ENCODE measurements at places on chromosomes 1 and 21.
A peak's percentile ranks its signal among the peaks of the same experiment; 100 is the strongest.

GRCh38 chr1:7298749-7299151, 472.3 kb upstream of the VAMP3 start:
- DNase-seq = no peak

DNA sequence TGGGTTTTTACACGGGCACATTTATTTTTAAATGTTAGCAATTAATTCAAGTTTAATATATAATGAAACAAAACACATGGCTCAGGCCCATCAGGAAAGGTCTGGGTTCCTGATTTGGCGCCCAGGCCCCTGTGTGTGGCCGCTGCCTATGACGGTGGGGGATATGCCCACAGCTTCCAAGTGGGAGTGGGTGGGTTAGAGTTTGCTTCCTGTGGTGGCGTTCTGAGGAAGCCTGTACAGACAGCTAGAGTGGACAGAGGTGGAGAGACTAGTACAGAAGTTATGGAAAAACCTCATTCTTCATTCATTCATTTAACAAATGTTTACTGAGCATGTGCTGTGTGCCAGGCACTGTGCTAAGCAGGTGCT, 22.4 kb upstream of the EPS8L3 start:
- no peak for DNase-seq

GRCh38 chr1:172269084-172269483, 151.4 kb upstream of the C1orf105 start:
- DNase-seq = no peak

- DNase-seq = no peak
These were observed 85.0 kb upstream of the KCTD3 start for GRCh38 chr1:215482079-215482478.

DNA sequence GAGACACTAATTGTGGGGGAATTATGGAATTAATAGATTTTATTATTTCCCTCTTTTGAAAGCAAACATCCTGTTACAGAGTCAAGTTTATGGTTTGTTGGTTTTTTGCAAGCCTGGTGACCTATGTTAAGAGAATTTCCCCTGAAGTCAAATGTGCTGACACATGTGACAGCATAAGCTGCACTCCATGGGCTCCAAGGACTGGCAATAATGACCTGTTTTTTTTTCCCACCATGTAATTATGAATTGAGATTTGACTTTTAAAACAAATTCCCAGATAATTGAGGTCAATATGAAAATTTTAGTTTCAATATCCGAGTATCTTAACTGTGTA, 242.5 kb upstream of the SGIP1 start:
- DNase-seq = no peak

DNA sequence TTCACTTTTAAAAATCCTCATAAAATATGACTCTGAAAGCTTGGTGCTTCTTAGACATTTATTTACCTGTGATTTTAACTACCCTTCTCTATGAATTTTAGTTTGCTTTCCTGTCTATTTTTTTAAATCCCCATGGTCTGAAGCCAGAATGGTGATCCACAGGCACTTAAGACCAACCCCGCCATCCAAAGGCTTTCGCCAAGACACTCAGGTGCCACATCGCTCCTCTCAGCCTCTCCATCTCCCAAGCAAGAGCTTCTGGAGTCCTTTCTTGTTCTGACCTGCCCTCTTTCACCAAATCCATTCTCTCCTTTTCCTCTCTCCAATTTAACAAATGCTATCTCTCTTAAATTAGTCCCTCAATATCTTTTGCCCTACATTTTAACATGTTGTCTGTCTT, 464.6 kb downstream of the PCP4 start:
- no peak for DNase-seq

DNA sequence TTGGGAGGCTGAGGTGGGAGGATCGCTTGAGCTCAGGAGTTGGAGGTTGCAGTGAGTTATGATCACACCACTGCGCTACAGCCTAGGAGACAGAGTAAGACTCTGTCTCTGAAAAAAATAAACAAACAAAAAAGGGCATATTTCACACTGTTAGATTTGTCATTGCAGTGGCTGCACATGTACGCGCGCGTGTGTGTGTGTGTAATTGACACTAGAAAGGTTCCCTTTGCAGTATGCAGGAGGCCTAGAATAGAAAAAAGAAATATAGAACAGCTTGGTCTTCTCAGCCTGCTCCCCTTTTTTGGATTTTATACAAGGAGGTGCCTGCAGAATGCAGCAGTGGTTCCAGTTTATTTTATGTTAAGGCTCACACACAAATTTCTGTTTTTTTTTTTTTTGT, 8.6 kb downstream of the MACO1 start:
- no peak for DNase-seq

- DNase-seq = no peak
These were observed 137.8 kb downstream of the GREM2 start for GRCh38 chr1:240474133-240474614.

DNA sequence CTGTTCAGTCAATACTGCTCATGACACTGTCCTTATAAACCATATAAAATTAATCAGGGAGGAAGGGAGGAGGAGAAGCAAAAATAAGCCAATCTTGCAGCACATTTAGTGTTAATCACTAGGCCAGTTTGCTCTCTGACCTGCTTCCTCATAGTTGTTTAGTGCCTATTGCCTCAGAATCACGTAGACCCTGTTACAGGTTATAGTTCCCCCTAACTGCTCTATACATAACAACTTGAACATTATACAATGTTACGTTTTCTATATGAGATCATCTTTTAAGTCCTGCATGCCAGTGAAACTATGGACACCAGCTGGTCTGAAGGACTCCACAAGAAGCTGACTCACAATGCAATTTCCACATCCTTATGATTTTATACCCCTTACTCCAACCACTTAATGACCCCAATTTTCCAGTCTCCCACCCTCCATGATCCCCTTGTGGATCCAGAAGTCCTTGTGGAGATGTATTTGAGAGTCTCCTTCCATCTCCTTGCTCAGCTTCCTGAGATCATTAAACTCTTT, 34.9 kb upstream of the TACSTD2 start:
- no peak for DNase-seq

DNA sequence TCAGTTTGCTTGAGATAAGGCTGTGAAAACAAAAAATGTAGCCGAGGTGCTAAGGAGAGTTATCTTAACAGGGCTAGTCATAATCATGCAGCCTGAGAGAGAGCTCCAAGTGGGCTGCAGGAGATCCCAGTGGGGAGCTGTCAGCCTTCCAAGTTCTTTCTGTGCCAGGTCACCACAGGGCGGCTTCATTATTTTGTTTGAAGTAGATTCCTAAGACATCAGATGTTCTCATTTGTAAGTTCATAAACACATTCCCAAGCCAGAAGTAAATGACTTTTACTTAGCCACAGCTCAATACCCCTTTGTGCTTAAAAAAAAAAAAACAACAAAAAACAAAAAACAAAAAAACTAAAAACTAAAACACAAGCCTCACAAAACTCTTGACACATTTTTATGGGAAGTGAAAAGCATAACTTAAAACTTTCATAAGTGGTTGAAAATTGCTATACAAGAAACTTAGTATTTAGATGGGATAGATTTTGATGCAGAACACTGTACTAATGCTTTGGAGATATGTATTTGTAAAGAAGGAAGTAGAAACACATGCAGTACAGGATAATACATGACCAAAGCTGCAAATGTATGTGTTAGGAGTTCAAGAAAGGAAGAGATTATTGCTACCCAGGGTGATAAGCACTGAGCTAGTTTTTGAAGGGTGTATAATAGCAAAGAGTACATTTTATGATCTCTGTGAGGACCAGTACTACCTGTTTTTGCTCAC, 8.6 kb downstream of the CDC14A start:
- no peak for DNase-seq

- DNase-seq = no peak
These were observed 47.8 kb downstream of the C1orf198 start for GRCh38 chr1:230820568-230820967.

DNA sequence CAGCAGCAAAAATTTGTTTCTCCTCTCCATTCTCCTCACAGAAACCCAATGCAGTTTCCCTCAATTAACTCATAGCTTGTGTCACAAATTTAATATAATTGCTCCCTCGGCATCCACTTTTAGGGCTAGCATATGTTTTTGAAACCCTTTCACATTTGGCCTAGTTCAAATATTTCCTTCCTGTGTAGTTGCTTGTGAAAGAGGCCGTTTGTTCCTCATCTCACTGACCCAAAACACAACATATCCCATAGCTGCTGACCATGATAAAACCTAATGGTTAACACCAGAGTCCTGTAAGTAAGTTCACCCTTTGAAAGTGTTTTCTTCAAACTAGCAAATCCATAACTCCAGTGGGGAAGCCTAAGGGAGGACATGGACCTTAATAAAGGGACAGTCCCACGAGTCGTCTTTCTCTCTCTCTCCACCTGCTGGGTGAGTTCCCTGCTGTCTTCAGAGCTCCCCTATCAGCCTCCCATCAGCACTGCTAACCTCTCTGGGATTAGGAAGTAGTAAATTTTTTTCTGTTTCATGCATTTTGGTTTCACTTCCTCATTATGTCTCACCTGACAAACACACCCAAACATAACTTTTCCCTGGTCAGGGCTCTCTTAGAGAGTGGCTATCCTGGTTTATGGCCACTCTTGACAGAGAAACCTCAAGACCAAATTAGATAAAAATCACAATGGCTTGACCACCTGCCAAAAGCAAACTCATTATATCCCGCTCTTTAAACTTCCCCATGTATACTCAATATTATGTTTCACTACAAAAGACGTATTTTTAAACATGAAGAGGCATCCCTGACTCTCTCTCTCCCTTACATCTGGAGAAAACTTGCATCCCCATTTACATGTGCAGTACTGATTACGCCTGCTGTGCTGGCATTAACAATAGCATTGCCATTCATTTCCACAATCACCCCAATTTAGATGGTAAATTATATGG, 177.7 kb upstream of the HP1BP3 start:
- DNase-seq = no peak

GRCh38 chr1:30705698-30706097, 17.7 kb downstream of the MATN1 start:
- no peak for DNase-seq

- no peak for DNase-seq
These were observed 745 bp upstream of the ANP32E start for GRCh38 chr1:150236614-150237100.

DNA sequence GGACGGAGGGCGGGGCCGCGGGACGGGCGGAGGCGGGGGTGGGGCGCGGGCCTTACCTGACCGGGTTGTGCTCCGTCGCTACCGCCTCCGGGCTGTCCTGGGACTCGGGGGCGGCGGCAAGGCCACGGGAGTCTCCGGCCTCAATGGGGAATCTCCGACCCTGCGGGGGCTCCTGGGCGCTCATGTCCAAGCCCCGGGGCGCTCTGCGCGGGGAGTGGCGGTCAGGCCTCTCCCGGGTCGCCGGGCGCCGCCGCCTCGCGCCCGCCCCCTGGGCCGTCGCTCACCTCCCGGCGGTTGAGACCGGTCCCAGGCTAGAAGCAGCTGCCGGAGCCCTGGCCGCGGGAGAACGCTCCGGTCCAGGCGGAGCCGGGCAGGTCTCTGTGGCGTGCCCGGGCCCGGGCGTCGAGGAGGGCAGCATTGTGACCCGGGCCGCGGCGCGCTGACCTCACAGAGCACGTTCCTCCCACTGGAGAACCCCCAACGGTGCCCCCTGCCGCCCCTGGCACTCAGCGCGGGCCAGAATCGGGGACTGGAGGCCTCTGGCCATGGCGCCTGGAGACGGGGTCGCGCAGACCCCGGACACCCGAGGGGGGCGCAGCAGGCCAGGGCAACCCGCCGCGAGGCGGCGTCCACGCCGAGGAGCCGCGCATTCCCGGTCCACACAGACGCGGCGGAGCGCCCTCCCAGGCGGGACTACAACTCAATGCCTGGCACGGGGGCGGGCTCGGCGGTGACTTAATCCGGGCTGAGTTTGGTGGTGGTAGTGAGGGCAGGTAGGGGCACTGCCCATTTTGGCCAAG, 411 bp downstream of the FAM229A start:
- peak; percentile 32 for DNase-seq

DNA sequence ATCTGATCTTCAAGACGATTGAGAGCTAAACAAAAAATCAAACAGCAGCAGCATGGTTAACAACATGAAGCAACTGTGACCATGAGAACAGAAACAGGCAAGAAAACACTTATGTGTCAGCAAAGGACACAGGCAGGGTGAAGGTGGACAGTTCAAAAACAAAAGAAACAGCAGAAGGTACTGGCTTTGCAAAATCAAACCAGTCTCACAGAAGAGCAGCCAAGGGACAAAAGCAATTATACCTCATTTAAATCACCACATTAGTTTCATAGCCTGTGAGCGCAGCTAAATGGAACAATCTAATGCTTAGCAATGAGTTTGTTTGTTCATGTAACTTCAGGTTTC, 59.1 kb downstream of the CAPN2 start:
- no peak for DNase-seq

DNA sequence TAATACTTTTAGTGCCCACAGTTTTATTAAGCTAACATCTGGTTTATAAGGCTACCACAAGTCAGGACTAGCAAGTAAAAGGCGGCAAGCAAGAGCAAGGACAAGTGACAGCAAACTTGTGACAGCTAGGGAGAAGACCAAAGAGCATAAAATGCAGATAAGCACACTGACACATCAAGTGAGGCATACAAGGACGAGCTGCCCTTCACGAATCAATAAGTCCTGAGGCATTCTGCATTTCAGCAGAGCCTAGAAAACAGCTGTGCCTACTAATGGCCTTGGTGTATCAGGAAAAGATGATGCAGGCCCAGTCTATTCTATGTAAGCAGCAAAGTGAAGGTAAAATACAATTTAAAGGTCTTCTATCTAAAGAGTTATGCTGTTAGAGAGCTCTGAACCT, 74.8 kb downstream of the KRTAP19-8 start:
- DNase-seq = no peak
